Stimulated activated CD4-positive, alpha-beta T cell treated with anti-CD3 and anti-CD28 coated beads, Interleukin-2, amount 100 ng/mL, for 24 hours (primary cell): ENCODE measurements at places on chromosomes 13 and 19.

GRCh38 chr13:45787346-45787745 lies 64.2 kb downstream of the SIAH3 start:
- DNase-seq = no peak

GRCh38 chr19:14019100-14019499 lies 8.8 kb upstream of the RLN3 start:
- no peak for DNase-seq

DNA sequence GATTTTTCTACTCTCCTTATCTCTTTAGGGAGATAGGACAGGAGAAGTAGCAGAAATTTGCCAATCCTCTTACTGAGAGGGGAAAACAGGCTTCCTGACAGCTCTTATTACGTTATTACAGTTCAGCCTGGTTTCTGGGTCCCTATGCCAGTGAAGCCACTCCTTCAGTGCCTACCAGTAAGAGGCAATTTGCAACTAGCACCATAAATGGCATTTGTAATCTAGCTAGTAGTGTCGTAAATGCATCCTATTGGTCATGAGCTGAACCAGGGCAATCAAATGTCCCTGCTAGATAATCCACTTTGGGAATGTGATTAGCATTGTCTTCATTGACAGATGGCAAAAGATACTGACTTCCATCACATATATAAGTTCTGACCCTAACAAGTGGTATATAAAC lies 428.8 kb downstream of the DCT start:
- no peak for DNase-seq

GRCh38 chr13:79642596-79642995 lies 161.6 kb downstream of the NDFIP2 start:
- no peak for DNase-seq

- DNase-seq = no peak
These were observed 186.2 kb downstream of the EFNB2 start for GRCh38 chr13:106349080-106349931.

GRCh38 chr19:21571316-21571715 lies 65.9 kb downstream of the ZNF429 start:
- no peak for DNase-seq

DNA sequence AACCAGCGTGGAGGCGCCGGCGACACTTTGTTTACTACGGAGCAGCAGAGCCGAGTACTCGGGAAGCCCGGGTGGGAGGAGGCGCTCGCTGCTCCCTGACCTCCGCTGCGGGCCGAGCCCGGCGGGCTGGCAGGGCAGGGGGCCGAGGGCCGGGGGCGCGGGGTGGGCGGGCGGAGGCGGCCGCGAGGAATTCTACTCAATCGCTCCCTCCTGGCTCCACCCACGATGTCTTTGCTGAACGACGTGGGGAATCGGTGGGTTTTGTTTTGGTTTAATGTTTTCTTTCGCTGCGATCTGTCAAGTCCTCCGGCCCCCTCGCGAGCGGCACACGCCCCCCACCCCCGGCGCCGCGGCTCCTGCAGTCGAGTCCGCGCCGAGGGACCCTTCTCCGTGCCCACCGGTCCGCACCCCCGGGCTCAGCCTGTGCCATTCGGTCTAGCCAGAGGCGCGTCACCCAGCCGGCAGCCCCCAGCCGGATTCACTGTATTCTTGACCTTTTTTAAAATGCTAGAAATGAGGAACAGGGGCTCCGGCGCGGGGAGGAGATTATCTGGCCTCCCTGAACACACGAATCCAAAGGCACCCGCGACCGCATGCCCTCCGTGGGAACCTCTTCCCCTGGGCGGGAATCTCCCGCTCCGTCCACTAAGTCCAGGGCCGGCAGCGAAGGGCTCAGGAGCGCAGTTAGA lies 636 bp upstream of the FOXO1 start:
- DNase-seq = peak; percentile 42

GRCh38 chr13:74246487-74246886 lies 112.3 kb upstream of the KLF12 start:
- DNase-seq = peak; percentile 17

- no peak for DNase-seq
These were observed 7.1 kb downstream of the SERTM1 start for GRCh38 chr13:36680913-36681312.

DNA sequence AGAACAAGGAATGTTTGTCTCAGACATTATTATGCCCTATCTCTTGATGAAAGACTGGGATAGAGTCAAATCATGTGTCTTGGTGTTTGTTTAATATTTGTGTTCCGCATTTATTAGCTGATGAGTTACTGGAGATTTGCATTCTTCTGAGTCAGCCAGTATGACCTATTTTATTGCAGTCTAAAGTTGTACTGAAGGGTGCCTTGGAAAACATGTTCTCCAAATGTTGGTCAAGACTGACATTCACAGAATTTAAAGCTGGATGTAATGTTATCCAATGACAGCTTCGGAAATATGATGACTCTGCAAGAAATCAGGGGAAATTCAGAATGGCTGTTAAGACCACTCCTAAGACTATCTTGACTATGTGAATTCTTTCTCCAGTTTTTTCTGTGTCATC lies 134.0 kb downstream of the KCNRG start:
- DNase-seq = no peak

DNA sequence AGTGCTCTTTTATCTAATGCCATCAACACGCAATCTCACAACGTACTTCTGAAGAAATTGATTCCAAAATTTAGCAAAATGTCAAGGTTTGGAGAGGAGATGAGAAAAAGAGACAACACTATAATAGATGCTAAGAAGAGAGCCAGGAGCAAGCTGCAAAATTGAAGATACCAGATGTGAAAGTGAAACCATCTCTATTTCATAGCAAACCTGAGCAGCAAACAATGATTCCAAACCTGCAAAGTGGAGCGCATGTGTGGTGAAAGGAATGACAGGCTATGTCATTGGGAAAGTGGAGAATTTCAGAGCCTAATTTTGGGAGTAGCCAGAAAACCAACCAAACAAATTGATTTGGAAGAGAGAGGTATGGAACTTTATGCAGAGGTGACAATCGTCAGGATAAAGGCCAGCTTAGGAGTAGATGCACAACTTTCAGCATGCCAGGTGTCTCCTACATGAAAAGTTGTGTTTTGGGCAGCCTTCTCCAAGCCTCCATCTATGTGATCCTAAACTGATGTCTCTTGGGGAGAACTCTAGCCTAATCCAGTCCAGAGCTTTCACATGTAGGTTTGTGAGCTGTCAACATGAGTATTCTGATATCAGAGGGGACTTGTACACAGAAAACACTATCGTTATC lies 158.4 kb upstream of the FNDC3A start:
- DNase-seq = no peak

- no peak for DNase-seq
These were observed 194.7 kb downstream of the URI1 start for GRCh38 chr19:30136611-30137195.

DNA sequence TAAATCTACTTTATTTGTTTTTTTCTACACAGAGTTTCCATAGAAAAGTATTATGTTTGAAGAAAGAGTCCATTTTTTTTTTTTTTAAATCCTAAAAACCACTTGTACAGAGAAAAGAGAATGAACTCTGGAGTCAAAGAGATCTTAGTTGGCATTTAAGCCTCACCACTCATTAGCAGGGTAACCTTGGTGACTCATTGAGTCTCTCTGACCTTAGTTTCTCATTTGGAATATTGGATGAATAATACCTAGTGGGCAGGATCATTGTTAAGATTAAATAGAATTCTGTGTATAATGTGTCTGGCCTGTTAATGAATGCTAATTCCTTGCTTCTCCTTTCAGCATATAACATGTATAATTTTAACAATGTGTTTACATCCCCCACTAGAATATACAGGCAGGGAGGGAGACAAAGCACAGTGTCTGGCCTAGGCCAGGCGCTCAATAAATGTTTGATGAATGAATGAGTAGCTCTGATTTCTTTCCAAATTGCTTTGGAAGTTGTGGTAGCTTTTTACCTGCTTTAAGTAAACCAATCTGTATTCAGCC lies 48.7 kb upstream of the MYCBP2 start:
- DNase-seq = no peak

- no peak for DNase-seq
These were observed 808.6 kb upstream of the ARGLU1 start for GRCh38 chr13:107376341-107377125.

DNA sequence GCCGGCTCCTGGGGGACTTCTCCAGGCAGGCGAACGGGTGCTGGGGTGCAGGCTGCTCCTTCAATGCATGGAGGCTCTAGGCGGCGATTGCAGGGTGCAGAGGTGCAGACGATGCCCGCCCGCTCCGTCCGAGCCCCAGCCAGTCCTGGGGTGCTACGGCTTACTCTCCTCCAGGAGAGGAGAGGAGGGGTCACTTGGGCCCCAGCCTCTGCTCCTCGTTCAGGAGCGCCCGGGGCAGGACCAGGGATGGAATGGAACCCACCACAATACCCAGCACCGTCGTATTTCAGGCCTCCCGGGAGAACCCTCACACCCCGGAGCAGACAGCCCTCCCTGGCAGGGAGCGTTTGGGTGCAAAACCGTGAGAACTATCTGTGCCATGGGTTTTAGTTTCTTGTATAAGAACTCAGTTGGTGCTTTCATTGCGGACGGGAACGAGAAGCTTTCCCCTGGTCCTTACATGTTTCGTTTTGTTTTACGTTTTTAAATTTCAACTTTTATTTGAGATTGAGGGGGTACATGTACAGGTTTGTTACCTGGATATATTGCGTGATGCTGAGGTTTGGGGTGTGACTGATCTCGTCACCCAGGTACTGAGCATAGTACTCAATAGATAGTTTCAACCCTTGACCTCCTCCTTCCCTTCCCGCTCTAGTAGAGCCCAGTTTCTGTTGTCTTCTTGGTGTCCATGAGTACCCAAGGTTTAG lies 46.8 kb downstream of the ARHGEF18 start:
- DNase-seq = no peak

DNA sequence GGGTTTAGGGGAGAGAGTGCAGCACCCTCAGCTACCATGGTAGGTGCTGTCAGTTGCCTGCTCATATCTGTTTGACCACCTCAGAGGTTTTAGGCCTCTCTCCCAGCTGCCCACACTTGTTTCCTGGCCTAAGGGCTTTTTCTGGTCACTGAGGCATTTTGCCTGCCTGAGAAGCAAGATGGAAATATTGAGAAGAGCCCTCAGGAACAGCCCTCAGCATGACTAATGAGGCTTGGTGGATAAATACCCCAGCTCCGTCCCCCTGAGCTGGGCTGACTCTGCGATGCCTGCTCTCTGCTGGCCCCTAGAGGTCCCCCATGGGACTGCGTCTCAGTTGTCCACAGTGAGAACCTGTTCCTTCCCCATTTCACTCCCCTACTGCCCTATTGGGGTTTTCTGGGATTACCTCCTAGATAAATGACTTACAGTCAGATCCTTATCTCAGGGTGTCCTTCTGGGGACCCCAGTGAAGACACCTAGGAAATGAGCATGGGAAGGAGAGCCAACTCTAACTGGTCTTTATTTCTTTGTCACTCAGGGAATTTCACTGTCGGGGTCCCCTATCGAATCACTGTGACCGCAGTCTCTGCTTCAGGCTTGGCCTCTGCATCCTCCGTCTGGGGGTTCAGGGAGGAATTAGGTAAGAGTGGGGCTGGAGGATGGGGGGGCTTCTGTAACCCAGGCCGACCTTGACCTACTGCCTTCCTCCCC lies 13.3 kb downstream of the PALM3 start:
- DNase-seq = peak; percentile 85

GRCh38 chr19:5984600-5984999 lies 6.7 kb upstream of the RANBP3 start:
- no peak for DNase-seq

DNA sequence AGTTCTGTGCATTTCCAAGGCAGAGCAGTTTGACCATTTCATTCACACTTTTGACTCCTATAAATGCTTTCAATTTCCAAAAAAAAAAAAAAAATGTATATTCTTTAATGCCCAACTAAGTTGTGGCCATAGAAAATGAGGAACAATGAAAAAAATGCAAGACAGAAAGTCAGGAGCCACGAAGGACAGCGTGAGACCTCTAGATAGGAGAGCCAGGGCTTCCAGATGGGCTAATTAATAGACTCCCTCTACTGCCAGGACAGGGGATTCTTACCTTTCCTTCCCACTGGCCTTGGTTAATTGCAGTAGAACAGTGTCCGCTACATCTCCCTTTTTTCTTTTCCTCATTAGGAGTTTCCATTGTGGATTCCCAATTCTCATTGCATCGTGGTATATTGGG lies 8.6 kb downstream of the FPR3 start:
- no peak for DNase-seq
